Upper lobe of right lung (tissue), 1 donor: ENCODE measurements at places on chromosomes 4 and X. TPM values are rescaled to one million over a fixed set of nuclear protein-coding genes. Genes with fewer than 3 reads are reported as not detected.

DNA sequence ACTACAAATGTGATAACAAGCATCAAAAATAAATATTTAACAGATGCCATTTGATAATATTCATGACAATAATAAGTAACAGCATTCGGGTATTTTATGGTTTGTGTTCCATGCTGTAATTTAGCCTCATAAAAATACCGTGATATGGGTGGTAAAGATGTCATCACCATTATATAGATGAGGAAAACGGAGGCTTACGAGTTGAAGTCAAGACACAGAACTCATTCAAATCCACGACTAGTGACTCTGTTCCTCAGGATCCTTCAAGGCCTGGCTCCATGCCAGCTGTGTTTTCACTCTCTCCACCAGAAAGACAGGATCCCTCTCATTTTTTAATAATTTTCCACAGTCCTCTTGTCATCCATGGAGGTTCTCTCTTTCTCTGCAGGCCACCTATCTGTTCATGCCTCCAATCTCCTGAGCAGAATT lies 94.5 kb downstream of the APBB2 start:
- H3K36me3 ChIP-seq = no peaks in the 10 kb centered on the region
- no peak for DNase-seq
- peak overlapping the region; percentile 68 for H3K27ac ChIP-seq

GRCh38 chrX:10017872-10018271 lies 50.7 kb downstream of the CLDN34 start:
- peaks cover 1% of the 10 kb centered on the region for H3K4me1 ChIP-seq
- H3K27me3 ChIP-seq = no peaks in the 10 kb centered on the region
- no peaks in the 10 kb centered on the region for H3K36me3 ChIP-seq
- DNase-seq = no peak
- peak overlapping the region; percentile 86 for H3K27ac ChIP-seq
- peak overlapping the region; percentile 60 for H3K4me3 ChIP-seq

- peaks cover 10% of the 10 kb centered on the region for H3K4me1 ChIP-seq
- peaks cover 60% of the 10 kb centered on the region for H3K36me3 ChIP-seq
- H3K27ac ChIP-seq = no peak overlapping the region
- no peak for DNase-seq
- no peaks in the 10 kb centered on the region for H3K27me3 ChIP-seq
These were observed 4.9 kb downstream of the LYAR start for GRCh38 chr4:4284827-4285618.

GRCh38 chr4:22719218-22719617 lies 26.5 kb downstream of the GBA3 start:
- no peak overlapping the region for H3K4me3 ChIP-seq
- H3K4me1 ChIP-seq = no peaks in the 10 kb centered on the region

GRCh38 chrX:36867143-36867542 lies 141.0 kb upstream of the FAM47C start:
- H3K27me3 ChIP-seq = no peaks in the 10 kb centered on the region
- no peak overlapping the region for H3K27ac ChIP-seq
- H3K4me1 ChIP-seq = no peaks in the 10 kb centered on the region
- H3K36me3 ChIP-seq = no peaks in the 10 kb centered on the region
- no peak for DNase-seq

DNA sequence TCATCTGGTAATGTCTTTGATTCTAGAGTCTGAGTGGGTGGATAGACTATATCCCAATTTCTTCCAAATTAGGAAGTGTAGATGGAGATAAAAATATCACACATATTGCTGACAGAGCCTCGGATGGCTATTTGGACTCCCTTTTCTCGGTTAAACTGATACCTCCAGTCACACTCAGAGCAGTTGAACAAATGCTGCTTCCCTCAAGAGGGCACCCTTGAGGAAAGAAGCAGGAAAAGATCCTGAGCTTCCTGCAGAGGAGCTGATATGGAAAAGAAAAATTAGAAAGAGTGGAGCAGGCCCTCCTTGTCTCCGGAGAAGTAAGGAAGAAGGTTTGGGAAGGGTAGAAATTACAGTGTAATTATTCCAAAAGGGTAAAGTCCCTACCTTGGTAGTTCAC lies 96.2 kb upstream of the CCSER1 start:
- no peak overlapping the region for H3K27ac ChIP-seq
- no peaks in the 10 kb centered on the region for H3K36me3 ChIP-seq
- H3K4me3 ChIP-seq = no peak overlapping the region

Gene TLR10
- 0.78 TPM for total RNA-seq

Gene FSTL5
- total RNA-seq = 0.12 TPM

DNA sequence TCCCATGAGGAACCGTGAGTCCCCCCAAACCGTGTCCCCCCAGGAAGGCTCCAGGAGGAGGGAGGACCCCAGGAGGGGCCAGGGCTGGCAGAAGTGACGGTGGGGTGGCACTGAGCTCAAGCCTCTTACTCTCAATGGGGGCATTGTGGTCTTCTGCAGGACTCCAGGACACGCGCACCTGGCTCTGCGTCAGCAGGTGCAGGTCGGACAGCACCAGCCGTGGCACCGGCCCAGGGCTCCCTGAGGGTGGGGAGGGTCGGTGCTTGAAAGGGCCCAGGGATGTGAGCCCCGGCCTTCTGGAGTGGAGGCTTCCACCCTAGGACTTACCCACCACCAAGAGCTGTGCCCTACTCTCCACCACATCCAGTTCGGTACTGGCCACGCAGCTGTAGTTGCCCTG lies 18.3 kb downstream of the L1CAM start:
- no peak overlapping the region for H3K27ac ChIP-seq
- no peaks in the 10 kb centered on the region for H3K27me3 ChIP-seq
- H3K4me1 ChIP-seq = no peaks in the 10 kb centered on the region
- H3K36me3 ChIP-seq = no peaks in the 10 kb centered on the region

- H3K36me3 ChIP-seq = no peaks in the 10 kb centered on the region
- H3K4me1 ChIP-seq = peaks cover 15% of the 10 kb centered on the region
- H3K27me3 ChIP-seq = no peaks in the 10 kb centered on the region
- DNase-seq = no peak
- no peak overlapping the region for H3K27ac ChIP-seq
- no peak overlapping the region for H3K4me3 ChIP-seq
These were observed 58.4 kb upstream of the CCDC149 start for GRCh38 chr4:24971192-24971591.

DNA sequence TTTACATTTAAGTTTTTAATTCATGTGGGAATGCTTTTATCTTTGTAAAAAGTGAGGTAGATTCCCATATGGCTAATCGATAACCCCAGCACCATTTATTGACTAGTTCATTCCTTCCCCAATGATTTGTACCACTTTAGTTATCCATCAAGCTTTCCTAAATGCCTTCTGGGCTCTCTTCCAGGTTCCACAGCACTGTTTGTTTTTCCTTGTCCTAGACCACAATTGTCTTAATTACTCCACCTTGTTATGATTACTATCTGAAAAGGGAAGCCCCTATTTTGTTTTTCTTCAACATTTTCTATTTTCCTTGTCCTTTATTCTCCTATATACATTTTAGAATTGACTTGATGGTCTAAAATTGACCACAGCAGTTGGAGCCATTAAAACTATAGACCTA lies 48.5 kb upstream of the GPRIN3 start:
- H3K27ac ChIP-seq = no peak overlapping the region
- no peaks in the 10 kb centered on the region for H3K36me3 ChIP-seq
- no peak for DNase-seq
- H3K27me3 ChIP-seq = no peaks in the 10 kb centered on the region
- no peak overlapping the region for H3K4me3 ChIP-seq

- no peaks in the 10 kb centered on the region for H3K27me3 ChIP-seq
- peak overlapping the region; percentile 88 for H3K27ac ChIP-seq
- H3K4me1 ChIP-seq = peaks cover 11% of the 10 kb centered on the region
- H3K4me3 ChIP-seq = peak overlapping the region; percentile 62
- H3K36me3 ChIP-seq = no peaks in the 10 kb centered on the region
- no peak for DNase-seq
These were observed 961 bp upstream of the NOCT start for GRCh38 chr4:139014371-139015268.

GRCh38 chr4:87465739-87466366 lies 43.5 kb downstream of the NUDT9 start:
- no peaks in the 10 kb centered on the region for H3K27me3 ChIP-seq
- no peak for DNase-seq
- no peak overlapping the region for H3K4me3 ChIP-seq
- H3K36me3 ChIP-seq = no peaks in the 10 kb centered on the region

GRCh38 chr4:170124406-170124805 lies 34.6 kb upstream of the AADAT start:
- H3K36me3 ChIP-seq = no peaks in the 10 kb centered on the region
- H3K27me3 ChIP-seq = no peaks in the 10 kb centered on the region
- H3K4me3 ChIP-seq = no peak overlapping the region
- H3K4me1 ChIP-seq = no peaks in the 10 kb centered on the region
- no peak for DNase-seq

Gene LRPAP1
- 195 TPM for total RNA-seq

DNA sequence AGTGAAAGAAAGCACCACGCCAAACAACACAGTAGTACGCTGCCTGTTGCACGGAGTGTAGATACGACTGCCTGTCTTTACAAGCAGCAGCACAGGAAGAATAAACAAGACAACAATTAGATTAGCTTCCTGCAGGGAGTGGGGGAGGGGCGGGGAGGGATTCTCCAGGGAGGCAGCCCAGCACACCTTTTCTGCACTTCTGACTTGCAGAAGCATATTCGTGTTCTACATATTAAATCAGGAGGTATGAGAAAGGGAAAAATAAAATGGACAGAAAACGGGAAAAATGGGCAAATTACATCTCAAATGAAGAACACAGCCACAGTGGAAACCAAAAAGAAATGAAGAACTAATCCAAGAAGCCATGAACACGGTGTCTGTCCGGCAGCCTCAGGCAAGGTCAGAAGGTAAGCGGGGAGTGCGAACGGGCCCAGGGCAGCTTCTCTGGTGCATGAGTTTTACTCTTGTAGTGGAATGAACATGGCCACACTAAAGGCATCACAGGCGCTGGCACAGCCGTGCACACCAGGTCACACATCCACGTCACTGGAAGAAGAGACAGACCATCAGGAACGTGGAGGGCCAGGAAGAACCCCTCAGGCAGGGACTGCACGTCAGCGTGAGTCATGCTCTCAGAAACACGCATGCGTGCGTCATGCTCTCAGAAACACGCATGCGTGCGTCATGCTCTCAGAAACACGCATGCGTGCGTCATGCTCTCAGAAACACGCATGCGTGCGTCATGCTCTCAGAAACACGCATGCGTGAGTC lies 20.1 kb upstream of the ADRA2C start:
- H3K27me3 ChIP-seq = peaks cover 63% of the 10 kb centered on the region
- no peaks in the 10 kb centered on the region for H3K4me1 ChIP-seq
- DNase-seq = no peak
- no peak overlapping the region for H3K27ac ChIP-seq
- no peak overlapping the region for H3K4me3 ChIP-seq
- no peaks in the 10 kb centered on the region for H3K36me3 ChIP-seq

- H3K4me3 ChIP-seq = no peak overlapping the region
- peak; percentile 79 for DNase-seq
- no peak overlapping the region for H3K27ac ChIP-seq
- no peaks in the 10 kb centered on the region for H3K36me3 ChIP-seq
These were observed 66.4 kb downstream of the JADE3 start for GRCh38 chrX:46978341-46979291.

GRCh38 chr4:158859661-158860060 lies 90.8 kb downstream of the FNIP2 start:
- no peak for DNase-seq
- no peak overlapping the region for H3K27ac ChIP-seq
- H3K36me3 ChIP-seq = peaks cover 46% of the 10 kb centered on the region
- no peaks in the 10 kb centered on the region for H3K4me1 ChIP-seq
- H3K4me3 ChIP-seq = no peak overlapping the region
- H3K27me3 ChIP-seq = no peaks in the 10 kb centered on the region

Gene RTL9
- total RNA-seq = not detected

Gene ZNF718
- 9.1 TPM for total RNA-seq

DNA sequence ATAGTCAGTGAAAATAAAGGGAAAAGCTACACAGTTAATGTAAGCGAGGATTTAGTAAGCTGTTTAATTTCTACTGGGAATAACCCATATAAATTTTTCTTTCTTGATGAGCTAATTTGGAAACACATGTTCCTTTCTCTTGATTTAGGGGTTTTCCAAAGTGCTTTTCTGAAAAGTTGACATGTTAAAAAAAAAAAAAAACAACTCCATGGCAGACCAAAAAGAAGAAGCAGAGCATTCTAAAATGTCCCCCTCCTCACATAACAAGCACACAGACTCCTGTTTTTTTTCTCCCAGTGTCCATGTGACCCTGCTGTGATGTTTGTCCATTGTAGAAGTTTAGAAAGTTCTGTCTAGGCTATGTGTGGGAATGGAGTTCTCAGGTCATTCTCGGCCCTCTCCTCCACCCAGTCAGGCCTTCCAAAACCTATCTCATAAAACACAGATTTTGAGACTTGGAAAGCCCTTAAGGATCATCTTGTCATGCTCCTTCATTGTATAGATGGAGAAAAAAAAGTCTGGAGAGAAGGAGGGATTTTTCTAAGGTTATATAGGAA lies 792 bp downstream of the CLIC2 start:
- H3K4me1 ChIP-seq = no peaks in the 10 kb centered on the region
- DNase-seq = no peak
- peak overlapping the region; percentile 76 for H3K27ac ChIP-seq
- no peaks in the 10 kb centered on the region for H3K36me3 ChIP-seq

DNA sequence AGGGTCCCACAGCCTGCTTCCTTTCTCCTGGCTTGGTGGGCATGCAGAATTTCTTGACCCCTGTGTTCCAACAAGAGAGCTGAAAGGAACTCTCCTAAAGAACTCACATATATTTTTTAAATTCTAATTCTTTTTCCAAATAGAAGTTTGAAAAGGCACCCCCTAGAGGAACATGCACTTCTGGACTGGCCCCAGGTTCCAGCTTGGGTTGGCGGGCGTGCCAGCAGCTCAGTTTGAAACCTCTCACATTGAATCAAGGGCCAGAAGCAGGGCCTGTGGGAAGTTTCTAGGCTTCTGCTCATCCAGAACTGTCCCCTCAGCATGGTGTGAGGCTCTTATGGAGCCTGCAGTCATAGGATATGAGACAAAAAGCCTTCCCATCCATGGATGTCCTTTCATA lies 132.6 kb downstream of the ATG4A start:
- H3K4me1 ChIP-seq = no peaks in the 10 kb centered on the region
- no peak for DNase-seq
- no peaks in the 10 kb centered on the region for H3K36me3 ChIP-seq
- H3K27ac ChIP-seq = no peak overlapping the region
- no peak overlapping the region for H3K4me3 ChIP-seq
- no peaks in the 10 kb centered on the region for H3K27me3 ChIP-seq

Gene CITED1
- 0.43 TPM for total RNA-seq

DNA sequence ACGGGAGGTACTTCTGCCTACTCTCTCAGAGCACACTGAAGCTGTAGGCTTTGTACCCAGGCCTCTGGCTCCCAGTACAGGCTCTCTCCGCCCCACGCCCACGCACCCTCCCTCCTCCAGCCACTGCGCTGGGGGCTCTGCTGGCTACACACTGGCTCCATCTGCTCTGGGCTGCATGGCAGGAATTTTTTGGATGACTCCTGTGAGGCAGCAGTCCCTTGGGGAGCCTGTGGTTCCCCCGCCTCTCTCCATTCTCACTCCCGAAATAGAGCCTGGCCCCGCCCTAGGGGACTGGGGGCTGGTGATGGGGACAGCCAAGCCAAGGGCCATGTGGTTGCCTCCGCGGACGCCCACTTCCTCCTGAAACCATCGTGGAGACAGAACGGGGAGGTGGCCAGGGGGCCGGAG lies 58.1 kb upstream of the ADRA2C start:
- H3K4me3 ChIP-seq = no peak overlapping the region
- H3K27me3 ChIP-seq = peaks cover 28% of the 10 kb centered on the region
- no peaks in the 10 kb centered on the region for H3K4me1 ChIP-seq
- no peaks in the 10 kb centered on the region for H3K36me3 ChIP-seq
